ENCODE measurements at places on chromosomes 5 and 9.

DNA sequence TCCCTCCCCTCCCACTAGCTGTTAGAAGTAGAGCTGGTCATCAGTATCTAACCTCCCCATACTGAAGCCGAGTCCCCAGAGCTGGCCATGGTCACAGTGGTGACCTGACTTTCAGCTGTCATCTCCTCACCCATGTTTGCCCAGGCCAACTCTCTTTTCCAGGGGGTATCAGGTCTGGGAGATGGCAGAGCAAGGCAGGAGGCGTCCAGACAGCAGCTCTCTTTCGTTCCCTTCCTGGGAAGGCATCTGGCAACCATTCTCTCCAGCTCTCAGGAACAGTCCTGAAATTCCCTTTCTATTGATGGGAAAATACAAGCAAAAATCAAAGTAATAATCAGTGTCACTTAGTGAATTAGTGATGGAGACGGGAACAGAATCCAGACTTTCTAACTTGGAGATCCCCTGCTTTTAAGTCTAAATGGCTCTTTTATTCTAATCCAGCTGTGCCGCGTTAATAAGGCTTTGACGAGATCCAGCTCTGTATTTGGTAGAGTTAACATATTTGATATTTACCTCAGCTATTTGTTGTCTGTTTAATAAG is 21.3 kb upstream of the AOPEP start:
- DNase-seq: no peak

DNA sequence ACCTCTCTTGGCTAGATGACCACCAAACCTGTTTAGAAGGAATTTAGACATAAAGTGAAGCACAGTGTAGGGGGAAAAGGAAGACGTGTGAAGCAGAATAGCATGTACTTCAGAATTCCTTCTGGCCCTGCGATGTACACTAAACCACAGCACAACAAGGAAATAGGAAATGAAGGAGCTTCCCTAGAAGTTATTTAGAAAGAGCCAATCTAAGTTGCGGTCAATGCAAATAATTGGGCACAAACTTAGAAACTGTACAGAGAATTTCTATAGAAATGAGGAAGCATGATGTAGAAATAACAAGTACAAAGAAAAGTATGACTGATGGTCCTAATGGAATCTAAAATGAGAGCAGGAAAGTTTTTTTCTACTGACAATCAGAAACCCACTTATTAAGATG is 41.5 kb downstream of the ANKRD55 start:
- DNase-seq: no peak

- no peak for DNase-seq
Measured at GRCh38 chr5:8766448-8766847, 779.4 kb downstream of the SEMA5A start.

- no peak for DNase-seq
Measured at GRCh38 chr9:24118190-24118589, 292.1 kb upstream of the ELAVL2 start.

DNA sequence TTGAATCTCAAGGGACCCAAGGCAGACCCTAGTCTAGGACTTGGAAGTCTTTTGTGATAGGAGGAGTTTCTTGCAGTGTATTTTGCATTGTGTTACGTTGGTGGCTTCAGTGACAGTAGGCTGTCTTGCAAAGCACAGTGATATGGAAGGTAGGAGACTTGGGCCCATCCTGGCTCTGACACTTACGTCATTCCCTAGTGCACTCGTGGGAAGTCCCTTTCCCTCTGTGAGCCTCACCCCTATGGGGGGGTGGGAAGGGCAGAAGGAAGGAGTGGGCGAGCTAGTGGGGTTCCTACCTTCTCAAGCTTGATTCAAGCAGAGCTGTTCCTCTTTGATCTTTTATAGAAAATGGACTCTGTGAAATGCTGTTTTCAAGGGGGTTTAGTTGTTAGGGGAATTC is 9.2 kb upstream of the TEX53 start:
- DNase-seq: no peak

DNA sequence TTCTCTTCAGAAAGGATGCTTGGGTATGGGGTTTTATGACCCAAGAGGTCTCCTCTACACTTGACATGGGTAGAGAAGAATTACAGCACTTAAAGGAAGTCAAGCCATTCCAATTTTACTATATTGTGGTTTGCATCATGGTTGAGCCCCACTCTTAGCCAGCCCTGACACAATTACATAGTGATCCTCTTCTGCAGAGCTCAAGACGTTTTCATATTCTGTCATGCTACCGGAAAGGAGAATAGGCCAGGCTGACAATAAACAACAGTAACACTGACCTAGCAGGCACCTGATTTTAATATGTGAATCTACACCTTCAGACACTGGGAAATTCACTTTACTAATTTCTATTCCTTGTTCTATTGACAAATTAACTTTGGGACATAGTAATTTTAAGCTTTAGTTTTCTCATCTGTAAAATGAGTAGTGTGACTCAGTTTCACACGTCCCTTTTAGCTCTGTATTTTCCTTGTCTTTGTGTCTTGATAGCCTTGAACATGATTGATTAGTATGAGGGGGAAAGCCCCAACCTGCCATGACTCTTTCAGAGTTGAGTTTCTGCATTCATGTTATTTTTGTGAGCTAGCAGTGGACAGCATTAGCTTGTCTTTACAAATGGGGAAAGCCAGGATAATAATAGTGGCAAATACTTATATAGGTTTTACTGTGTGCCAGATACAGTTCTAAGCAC is 83.8 kb downstream of the SV2C start:
- no peak for DNase-seq

DNA sequence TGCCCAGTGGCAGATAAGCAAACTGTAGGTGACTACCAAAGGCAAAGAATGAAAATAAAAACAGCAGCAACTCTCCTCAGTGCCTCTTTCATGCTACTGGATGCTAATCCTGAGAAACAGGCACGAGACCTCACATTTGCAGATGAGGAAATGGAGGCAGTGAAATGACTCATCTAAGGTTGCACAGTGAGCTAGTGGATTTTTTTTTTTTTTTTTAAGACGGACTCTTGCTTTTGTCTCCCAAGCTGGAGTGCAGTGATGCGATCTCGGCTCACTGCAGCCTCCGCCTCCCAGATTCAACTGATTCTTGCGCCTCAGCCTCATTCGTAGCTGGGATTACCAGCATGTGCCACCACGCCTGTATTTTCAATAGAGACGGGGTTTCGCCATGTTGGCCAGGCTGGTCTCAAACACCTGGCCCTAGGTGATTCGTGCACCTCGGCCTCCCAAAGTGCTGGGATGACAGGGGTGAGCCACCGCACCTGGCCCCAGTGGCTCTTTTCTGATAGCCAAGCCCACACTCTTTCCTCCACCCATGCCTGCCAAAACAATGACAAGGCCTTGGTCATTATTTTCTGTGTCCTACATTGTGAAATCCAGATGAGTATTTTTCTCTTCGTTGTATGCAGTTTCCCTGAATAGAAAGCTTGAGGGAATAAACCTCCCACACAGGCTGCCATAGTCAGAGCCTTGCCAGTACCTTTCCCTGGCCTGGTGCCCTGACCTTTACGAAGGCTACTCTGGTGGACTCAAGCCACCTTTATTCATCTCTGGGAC is 19.2 kb downstream of the DOCK2 start:
- DNase-seq: no peak

DNA sequence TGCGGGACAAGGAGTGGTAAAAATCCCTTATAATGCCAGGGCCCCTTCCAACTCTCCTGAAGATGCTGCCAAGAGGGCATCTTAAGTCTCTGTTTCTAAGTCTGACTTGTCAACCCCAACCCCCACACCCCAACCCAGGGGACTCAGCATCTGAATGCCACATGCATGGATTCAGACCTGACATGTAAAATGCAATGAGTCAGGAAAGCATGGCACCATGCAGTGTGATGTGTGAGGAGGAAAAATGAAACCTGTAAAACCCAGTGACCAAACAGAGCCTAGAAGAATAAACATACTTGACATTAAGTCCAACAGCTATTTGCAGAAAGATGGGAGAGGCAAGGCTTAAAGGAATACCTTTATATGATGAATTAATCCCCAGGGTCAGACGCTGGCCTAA is 112.4 kb downstream of the ASTN2 start:
- DNase-seq: no peak

DNA sequence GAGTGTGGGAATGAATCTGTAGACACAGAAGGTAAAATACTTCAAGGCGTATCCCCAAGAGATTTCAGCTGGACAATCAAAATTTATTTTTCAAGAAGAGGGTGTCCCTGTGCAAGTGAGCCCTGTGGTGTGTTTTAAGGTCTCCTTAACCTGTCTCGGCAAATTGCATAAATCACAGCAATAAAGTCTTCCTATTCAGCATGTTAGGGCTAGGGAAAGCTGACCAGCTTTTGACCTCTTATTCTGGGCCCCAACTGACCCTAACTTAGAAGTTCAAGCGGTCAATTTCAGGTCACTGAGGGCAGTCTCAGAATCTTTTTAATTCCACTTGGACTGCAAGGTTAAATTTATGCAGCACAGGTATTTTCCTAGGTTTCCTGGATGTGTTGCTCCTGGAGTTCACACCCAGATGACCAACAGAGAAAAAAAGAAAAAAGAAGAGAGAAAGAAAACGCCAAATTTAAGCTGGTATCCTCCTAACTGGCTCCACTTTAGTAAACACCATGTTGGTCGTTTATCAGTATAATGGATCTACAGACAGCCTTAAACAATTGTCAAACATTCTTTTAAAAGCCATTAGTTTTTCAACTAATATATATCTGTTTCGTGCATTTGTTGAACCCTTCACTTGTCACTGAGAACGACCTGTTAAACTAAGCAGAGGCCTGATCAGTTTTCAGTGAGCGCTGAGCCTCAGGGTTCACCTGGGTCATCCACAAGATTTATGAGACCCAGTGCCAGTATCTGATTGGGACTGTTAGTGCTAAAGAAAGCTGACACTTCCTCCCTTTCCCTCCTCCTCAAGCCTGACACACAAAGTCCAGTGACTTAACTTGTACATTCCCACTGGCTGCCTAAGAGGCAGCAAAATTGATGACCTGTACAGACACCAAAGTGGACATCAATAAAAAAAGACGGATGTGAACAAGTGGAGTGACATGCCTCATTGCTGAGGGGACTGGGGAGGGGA is 546.1 kb downstream of the NR2F1-AS1 start:
- DNase-seq: no peak

GRCh38 chr5:2131196-2131595 is 248.5 kb upstream of the IRX4 start:
- no peak for DNase-seq

DNA sequence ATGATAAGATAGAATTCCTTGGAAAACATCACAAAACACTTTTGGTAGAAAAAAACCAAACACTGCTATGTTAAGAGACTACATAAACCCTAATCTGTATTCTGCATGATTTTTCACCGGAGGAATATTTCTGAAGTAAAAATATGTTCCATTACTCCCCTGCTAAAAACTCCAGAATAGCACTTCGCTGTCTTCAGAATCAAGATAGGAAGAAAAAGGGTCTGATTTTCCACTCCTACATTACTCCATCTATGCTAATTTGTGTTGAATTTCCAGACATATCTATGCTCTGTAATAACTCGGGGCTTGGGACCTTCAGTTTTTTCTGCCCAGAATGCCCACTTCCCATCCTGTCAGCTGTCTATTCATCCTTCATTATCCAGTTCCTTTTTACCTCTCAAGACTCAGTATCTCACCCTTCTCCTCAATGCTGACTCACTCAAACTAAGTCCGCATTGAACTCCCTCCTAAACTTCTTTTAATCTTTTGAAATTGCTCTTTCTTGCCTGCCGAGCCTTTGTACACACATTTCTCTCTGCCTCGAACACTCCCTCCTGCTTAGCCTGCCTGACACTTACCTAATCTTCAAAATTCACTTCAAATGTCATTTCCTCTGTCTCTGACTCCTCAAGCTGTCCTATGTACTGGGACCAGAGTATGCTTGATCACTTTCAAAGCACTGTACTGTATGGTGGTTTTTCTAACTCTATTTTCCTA is 171.0 kb downstream of the ARRDC3 start:
- no peak for DNase-seq

DNA sequence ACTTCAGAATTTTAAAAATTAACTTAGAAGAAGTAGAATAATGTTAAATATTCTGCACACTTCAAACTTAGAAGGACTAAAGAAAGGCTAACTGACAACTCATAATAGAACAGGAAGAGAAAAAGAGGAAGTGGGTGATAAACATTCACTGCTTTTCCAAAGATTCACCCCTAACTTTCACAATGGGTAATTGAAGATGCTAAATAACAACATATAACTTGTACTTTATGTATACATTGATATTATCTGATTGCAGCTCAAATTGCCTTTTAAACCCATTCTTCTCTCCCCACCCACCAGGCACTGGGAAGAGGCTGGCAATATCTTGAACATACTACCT is 376.6 kb downstream of the EFNA5 start:
- no peak for DNase-seq

DNA sequence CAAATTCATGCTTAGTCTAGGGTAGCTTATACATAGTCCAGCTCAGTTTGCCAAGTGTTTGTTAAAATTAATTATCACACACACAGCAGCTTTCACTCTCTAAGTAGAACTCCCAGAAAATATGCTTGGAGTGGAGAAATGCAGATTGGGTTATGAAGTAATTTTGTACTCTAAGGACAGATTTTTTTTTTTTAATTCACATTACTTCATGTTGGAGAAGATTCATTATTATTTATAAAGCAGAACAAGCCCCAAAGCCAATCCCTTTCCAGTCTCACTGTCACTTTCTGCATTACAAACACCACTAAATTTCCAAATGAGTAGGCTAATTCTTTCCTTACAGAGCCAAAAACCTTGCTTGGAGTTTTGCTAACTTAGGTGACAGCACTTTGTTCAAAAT is 11.7 kb upstream of the C9orf72 start:
- DNase-seq: no peak

Measured in stimulated activated CD4-positive, alpha-beta T cell treated with anti-CD3 and anti-CD28 coated beads, TNF-alpha, amount 100 ng/mL, for 24 hours (primary cell).